ENCODE measurements at places on chromosomes 1 and 21.

DNA sequence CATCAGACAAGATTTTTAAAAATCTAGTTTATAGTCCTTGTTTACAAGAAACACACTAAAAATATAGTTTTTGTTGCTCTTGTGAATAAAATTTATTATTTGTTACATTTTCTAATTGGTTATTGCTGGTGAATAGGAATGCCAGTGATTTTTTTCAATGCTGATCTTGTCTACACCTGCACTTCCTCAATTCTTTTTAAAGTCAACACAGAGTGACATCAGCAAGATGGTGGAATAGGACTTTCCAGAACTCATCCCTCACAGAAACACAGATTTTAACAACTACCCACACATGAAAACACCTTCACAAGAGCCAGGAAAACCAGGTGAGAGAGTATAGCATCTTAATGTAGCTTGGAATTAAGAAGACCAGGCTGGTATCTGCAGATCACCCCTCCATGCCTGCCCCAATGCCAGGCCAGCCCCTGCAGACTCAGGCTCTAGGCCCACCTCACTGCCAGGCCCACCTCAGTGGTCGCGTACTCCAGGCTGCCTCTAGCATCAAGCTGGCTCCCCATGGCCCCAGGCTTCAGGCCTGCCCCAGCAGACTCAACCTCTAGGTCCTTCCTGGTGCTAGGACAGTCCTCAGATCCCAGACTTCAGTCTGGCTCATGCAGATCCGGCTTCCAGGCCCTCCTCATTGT lies 117.6 kb downstream of the WDR3 start:
- no peak for DNase-seq

DNA sequence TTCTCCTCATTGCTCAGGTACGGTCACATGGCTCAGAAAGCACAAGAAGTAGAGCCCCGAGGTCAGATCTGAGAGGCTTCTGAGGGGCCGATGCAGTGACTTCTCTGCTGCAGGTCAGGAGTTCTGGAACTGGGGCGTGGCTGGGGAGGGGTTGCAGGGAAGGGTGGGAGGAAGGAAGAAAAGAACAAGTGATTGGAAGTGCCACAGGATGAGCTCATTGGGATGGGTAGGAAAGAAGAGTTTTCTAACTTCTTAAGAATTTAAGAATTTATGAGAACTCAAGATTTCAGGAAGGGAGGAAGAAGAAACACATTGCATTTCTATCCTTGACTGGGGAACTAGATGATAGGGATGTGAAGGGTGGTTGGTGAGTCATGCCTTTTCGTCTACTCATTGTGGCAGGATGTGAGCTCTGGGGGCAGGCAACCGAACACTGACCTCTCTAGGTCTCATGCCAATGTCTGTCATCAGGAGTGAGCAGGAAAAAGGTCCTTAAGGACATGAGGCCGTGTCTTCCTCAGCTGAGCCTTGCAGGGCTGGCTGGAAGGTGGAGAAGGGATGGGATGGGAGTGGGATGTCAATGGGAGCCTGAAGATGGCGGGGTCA lies 497 bp downstream of the FCRLB start:
- DNase-seq = no peak

DNA sequence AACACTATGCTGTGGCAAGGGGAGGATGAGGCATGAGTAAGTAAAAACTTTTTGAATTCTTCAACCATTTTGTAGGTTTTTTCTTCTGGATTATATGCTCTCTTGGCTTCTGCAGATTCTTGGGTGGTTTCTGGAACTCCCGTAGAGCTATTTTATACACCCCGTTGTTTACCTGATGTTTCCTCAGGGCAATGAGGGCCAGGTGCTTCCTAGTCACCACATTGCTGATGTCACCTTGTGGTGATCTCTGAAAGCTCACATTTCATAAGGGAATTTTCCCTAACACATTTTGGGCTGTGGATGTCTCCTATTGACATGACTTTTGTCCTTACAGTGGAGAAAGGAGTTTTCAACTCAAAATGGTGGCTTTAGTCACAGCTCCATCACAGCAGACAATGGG lies 356.6 kb downstream of the PLA2G4A start:
- no peak for DNase-seq

GRCh38 chr1:198320759-198321158 lies 164.0 kb downstream of the NEK7 start:
- no peak for DNase-seq

DNA sequence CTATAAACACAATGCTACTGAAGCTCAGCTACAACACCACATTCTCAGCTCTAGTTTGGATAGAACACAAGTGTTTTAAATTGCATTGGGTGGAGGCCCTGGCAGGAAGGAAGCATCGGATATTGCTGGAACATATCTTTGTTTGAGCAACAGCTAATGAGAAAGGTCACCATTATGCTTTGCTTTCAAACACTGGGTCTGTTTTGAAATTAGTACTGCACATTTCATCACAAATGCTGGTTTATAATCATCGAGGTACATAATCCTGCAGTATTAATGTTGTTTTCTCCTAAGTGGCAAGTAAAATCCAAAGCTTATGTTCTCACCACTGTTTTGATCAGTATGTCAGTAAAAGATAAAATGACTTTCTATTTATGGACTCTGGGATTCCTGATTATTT lies 61.5 kb upstream of the ARHGAP29 start:
- DNase-seq = no peak

GRCh38 chr1:91038582-91038981 lies 16.7 kb upstream of the ZNF644 start:
- no peak for DNase-seq

DNA sequence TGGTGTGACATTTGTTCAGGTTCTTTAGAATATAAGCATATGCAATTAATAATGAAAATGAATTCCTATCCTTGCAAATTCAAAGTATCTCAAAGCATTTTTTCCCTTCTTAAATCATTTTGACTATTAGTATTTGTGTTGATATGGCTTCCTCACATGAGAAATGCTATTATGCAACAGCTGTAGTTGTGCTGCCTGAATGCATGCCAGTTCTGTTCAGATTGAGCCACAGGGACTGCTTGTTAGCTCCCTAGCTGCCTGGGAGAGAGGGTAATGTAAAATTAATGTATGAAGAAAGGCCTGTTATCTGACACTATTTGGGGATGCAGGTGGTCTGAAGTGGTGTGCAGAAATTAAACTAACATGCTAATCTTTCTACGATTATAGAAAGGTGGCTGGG lies 45.5 kb downstream of the CACHD1 start:
- DNase-seq = no peak

GRCh38 chr1:205840146-205840923 lies 9.6 kb downstream of the PM20D1 start:
- DNase-seq = no peak

- DNase-seq = peak; percentile 87
Observed at GRCh38 chr1:17439250-17440073, at the start of gene RCC2. TSS of gene RCC2 (minus strand) at chr1:17439677. CDS start at chr1:17438514, 1,163 bp downstream.

GRCh38 chr1:6489799-6490180 lies 1.7 kb downstream of the PLEKHG5 start:
- peak; percentile 91 for DNase-seq

DNA sequence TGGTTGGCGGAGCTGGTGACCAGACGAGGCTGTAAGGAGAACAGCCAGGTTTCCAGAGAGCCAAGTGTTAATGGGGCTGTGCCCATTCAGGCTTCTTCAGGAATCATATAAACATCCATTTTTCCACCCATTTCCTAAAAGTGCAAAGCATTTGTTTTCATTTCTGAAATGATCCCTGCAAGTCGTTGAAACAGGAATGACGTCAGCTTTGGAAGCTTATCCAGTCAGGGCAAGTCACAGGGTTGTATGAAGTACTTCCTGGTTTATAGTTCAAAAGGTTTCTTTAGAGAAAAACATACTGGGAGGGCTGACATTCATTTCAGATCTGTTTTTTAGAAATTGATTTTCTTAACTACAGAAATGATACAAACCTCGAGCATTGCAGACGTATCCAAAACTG lies 29.2 kb downstream of the IGSF5 start:
- no peak for DNase-seq

GRCh38 chr1:244187310-244187709 lies 136.2 kb downstream of the ZBTB18 start:
- DNase-seq = no peak

GRCh38 chr1:23718482-23718881 lies 24.8 kb upstream of the ELOA start:
- DNase-seq = no peak

DNA sequence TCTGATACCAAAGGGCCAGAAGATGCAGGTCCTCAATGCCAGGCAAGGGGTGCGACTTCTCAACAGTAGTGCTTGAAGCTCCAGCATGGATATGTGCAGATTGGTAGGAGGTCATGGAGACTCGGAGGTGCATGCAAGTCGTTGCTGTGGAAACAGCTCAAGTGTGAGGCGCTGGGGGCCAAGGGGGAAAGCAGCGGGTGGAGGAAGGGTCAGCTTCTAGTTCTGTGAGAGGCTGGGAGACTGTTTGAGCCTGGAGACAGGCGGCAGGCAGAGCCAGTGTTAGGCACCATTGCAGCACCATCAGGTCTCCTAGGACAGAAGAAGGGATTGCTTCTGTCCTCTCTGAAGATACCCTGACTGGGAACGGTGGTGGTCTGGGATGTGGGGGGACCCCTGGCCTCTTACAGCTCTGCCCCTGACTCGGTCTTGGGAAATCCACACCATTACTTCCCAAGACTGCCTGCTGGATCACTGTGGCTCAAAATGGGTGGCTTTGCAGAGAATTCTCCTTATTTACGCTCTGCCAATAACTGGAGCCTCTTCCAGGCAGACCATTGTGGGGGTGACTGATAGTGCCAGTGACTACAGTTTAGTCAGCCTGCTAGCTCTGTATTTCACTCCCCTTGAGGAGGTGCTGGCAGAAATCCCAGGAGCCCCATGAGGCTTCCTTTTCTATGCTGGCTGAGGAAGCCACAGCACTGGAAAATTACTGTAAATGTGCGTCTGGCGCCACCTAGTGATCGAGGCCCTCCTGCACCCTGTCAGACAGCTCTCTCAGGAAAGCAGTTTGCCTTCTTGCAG lies 46.3 kb upstream of the VANGL1 start:
- DNase-seq = peak; percentile 86

DNA sequence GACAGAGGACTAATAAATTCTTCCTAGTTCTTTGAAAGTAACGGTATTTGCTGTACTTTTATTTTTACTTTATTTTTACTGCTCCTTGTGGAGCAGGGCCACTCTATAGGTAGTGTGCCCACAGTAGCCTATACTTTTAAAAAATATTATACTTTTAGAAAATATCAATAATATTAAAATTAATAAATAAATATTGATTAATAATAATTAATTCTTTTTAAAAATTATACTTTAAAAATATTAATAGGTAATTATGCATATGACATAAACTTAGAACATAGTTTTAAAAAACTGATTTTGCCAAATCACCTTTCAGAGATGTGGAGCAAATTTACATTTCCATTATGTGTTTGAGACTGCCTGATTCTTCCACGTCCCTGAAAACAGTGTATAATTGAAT lies 30.8 kb downstream of the ZBED6 start:
- no peak for DNase-seq

DNA sequence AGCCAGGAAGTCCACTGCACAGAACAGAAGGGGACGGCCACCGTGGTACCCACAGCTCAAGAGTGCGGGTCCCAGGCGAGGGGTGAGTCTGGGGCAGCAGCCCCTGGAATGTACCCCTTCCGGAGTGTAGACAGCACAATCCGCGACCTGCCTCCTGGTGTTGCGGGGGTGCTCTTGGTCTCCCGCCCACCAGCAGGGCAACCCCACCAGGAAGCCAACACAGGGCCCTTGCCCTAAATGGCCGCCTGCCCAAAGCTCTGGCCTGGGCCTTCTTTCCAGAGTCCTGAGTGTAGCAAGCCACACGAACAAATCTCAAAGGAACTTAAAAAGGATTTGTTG lies 1.1 kb upstream of the SLC19A1 start:
- peak; percentile 66 for DNase-seq

DNA sequence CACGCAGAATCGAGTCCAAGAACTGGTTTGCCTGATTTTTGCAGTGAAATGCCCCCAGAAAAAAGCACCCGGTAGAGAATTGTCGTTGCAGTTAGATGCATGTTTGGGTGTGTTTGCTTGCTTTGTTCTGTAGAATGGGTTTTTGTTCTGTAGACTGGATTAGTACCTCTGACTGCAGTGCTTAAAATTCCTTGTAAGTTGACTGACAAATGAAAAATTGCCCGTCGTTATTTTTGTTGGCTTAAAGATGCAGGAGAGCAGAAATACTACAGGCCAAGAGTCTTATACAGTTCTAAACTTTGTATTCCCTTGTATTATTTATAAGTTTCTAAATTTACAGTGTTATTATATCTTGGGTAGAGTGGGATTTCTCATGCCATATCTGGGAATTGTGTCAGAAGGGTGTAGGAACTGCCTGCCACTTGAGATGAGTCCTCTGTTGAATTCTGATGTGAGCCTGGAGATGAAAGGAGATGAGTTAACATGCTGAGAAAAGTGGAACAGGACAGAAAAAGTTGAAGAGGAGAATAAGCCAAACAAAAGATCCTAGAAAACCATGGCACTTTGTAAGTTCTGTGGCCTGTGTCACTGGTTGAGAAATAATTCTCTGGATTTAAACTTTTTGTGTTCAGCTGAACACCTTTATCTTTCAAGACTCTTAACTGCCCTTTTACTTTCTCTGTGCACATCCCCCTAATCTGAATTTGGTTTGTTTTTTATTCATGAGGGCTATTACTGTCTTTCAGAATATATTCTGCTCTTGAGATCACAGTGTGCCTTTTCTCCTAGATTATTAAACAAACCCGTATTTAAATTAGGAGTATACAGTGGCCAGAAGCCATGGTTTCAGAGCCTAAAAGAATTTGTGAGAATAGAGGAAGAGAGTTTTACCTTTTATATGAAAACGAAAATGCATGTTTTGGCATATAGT lies 1.4 kb downstream of the DESI2 start:
- DNase-seq = no peak

DNA sequence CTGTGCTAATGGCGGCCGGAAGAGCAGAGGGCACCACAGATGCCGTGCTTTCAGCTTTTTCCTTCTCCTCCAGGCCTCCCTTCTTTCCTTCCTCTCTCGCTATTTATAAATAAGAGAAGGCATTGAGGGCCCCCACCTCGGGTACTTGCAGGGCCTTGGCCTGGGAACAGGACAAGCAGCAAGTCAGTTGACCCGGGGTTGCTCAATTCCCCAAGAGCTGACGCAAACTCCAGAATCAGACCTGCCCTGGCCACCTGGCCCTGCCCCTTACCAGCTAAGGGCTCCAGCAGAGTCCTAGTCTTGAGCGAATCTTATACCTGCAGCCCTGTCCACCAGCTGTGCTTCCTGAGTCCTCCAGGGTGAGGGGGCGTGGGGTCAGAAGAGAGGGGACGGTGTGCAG lies 13.5 kb downstream of the TNFRSF1B start:
- no peak for DNase-seq
